ENCODE measurements at places on chromosomes 6 and 20.
A peak's percentile ranks its signal among the peaks of the same experiment; 100 is the strongest.

DNA sequence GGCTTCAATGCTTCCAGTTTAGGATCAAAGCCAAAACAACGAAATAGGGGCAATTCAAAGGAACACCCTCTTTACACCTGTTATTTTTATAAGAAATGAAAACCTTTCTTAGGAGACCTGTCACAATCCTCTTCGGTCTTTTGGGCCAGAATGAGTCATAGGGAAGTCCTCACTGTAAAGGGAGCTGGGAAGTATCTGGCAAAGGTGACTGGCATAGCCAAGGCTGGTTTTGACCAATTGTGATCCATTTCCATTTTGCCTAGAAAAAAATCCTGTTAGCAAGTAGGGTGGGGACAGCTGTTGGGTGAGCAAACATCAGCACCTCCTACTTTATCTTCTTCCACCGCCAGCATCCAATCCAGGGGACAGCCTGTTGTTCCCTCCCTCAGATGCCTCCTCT is 343.2 kb upstream of the SULF2 start:
- DNase-seq, result no peak

DNA sequence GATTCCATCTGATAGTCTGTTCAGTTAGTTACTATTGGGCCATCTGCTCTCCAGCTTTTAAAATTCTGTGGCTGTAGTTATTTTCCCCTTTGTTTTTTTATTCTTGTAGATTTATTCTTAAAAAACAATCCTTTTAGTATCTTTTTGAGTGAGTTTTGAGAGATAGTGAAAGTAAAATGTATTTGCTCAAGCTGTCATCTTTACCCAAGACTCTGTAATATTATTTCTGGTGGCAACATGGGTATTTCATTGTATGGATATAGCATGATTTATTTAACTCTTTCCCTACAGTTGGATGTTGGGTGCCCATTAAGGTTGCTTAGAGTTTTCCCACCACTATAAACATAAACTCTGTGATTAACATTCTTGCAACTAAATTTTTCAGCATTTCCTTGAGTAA is 24.6 kb downstream of the STK4 start:
- no peak for DNase-seq

GRCh38 chr6:137259349-137259748 is 40.2 kb upstream of the IFNGR1 start:
- DNase-seq, result no peak

DNA sequence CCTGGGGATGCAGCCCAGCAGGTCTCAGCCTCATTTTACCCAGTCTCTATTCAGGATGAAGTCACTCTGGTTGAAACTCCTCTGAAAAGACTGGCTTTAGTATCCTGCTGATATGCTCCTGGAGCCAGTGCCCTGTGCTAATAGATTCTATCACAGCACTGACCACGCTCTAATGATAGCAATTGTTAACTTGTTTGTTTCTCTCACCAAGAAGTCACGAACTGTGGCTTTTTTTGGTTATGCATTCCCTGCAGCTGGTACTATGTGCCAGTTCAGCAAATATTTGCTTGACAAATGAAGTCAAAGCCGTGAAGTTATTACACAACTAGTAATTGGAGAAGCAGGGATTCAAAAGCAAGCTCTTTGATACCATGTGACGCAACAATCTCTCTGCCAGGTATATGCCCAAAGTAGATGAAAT is 754.6 kb downstream of the KIF16B start:
- no peak for DNase-seq

DNA sequence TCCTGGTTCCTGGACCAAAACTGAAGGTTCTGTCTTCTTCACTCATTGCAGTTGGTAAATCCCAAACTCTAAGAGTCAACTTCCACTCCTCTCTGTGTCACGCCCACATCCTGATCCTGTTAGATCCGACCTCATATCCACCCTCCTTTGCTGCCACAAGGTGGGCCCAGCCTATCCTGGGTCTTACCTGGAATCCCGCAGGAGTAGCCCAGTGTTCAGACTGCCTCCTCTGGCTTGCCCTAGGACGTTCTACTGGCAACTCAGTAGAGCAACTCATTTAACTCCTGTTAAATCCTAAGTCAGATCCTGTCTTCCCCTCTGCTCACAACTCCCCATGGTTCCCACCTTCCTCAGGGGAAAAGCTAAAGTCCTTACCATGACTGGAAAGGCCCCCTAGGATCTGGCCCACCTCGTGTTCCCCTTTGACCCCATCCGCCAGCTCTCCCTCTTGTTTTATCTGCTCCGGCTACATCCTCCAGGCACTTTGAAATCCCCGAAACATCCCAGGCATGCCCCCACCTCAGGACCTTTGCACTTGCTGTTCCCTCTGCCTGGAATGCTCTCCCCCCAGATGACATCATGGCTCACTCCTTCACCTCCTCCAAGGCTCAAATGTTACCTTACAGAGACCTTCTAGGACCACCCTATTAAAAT is 43.9 kb downstream of the TFEB start:
- DNase-seq, result no peak

DNA sequence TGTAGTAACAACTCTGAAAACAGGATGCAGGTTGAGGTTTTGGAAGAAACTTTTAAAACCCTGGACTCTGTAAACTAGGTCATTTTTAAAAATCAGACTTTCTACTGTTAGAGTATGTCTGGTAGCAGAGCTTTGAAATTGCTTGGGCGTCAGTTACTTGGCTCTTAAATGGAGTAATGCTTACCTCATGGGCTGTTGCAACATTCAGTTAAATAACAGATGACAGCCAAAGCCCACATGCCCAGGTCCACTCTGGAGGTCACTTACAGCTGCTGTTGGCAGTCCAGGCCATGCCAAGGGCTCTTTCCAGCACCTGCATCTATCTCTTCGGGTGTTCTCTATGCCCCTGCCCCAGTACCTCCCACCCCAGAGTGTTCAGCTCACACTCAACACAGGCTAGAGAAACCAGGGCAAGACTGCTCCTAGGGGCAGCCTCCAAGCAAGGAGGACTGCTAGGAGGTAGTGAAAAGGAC is 96.4 kb downstream of the BANF2 start:
- peak; percentile 76 for DNase-seq

GRCh38 chr20:20832715-20833114 is 120.3 kb upstream of the RALGAPA2 start:
- DNase-seq, result no peak

- DNase-seq, result no peak
Observed at GRCh38 chr6:10723567-10723881, 654 bp downstream of the TMEM14C start.

GRCh38 chr20:21129861-21130260 is 4.0 kb downstream of the KIZ start:
- DNase-seq, result no peak

- no peak for DNase-seq
Observed at GRCh38 chr6:165674155-165675029, 11.4 kb upstream of the PDE10A start.

DNA sequence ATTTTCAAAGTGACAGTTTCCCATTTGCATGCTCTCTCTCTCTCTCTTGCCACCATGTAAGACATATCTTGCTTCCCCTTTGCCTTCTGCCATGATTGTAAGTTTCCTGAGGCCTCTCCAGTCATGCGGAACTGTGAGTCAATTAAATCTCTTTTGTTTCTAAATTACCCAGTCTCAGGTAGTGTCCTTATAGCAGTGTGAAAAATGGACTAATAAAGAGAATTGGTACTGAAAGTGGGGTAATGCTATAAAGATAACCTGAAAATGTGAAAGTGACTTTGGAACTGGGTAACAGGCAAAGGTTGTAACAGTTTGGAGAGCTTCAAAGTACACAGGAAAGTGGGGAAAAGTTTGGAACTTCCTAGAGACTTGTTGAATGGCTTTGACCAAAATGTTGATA is 389.8 kb downstream of the GRIK2 start:
- no peak for DNase-seq

- DNase-seq, result no peak
Observed at GRCh38 chr20:16290358-16290757, 282.9 kb downstream of the KIF16B start.

- peak; percentile 51 for DNase-seq
Observed at GRCh38 chr6:13474360-13474759, 13.0 kb downstream of the GFOD1 start.

Data from inflammatory macrophage (primary cell).